ENCODE measurements at places on chromosomes 3 and 15.

- DNase-seq, result no peak
- H3K4me1 ChIP-seq, result peaks cover 25% of the 10 kb centered on the region
- no peak overlapping the region for H3K27ac ChIP-seq
- H3K27me3 ChIP-seq, result peaks cover 5% of the 10 kb centered on the region
Observed at GRCh38 chr3:195568630-195569029, 15.1 kb downstream of the APOD start.

- H3K4me3 ChIP-seq, result no peak overlapping the region
- DNase-seq, result no peak
- H3K4me1 ChIP-seq, result no peaks in the 10 kb centered on the region
- peaks cover 8% of the 10 kb centered on the region for H3K27me3 ChIP-seq
- no peaks in the 10 kb centered on the region for H3K36me3 ChIP-seq
- no peak overlapping the region for H3K27ac ChIP-seq
Observed at GRCh38 chr15:29403772-29404171, 134.2 kb upstream of the NSMCE3 start.

DNA sequence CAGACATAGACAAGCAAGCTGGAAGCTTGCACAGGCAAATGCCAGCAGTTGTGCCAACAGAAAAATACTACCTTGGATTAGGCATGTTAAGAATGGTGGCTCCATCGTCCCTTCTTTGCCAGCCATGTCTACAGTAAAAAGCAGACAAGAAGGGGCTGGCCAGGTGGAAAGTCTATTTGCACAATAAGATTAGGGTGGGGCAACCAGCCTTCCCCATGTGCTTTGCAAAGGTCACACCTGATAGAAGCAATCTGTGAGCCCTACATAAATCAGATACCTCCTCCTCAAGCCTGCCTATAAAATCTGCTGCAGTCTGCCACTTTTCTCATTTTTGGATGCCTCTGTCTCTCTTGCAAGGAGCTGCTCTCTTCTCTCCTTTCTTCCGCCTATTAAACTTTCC lies 555.9 kb downstream of the RSL24D1 start:
- no peak for DNase-seq
- no peak overlapping the region for H3K4me3 ChIP-seq
- H3K4me1 ChIP-seq, result no peaks in the 10 kb centered on the region
- H3K27me3 ChIP-seq, result no peaks in the 10 kb centered on the region

GRCh38 chr3:61824553-61825135 lies 263.3 kb downstream of the PTPRG start:
- no peak for DNase-seq
- H3K4me3 ChIP-seq, result no peak overlapping the region
- no peaks in the 10 kb centered on the region for H3K4me1 ChIP-seq
- H3K36me3 ChIP-seq, result no peaks in the 10 kb centered on the region
- no peak overlapping the region for H3K27ac ChIP-seq

DNA sequence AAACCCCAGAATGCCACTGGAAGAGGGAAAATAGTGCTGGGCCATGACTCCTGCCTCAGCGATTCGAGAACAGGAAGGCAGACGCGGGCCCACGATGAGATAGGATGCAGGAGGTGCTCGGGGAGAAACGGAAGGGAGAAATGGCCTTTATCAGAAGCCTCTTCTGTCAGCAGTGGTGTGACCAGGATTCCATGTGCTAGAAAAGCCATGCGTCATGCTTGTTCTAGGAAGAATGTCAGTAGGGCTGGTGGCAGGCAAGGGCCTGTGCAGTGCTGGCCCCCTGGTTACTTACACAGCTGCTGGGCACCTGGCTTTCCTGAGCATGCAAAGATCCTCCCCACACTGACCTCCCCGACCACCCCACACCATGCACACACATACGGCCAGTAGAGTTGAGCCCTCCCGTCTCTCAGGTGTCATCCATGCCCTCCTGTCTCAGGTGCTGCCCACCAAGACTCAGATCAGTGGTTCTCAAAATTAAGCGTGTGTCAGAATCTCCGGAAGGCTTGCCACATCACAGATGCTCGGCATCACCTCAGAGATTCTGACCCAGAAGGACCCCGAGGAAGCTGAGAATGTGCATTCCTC lies 106.7 kb downstream of the ADAMTS17 start:
- H3K27me3 ChIP-seq, result peaks cover 3% of the 10 kb centered on the region
- no peaks in the 10 kb centered on the region for H3K36me3 ChIP-seq
- H3K4me3 ChIP-seq, result no peak overlapping the region
- no peak for DNase-seq

DNA sequence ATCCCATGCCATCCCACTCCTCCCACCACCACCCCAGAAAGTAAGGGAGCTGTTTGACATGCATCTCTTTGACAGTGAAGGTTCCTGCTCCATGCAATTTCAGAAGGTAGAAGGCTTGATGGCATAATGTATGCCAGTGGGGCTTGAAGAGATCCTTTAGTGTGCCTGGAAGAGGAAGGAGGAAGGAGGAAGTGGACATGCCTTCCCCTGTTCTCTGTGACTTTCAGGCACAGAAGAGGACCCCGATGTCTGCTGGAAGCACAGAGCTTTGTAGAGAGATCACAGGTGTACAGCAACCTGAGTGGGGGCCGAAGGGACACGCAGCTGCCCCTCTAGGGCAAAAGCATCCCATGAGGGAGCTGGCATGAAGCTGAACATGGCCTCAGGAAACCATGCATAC lies 171.6 kb downstream of the CD47 start:
- no peak overlapping the region for H3K27ac ChIP-seq
- no peaks in the 10 kb centered on the region for H3K36me3 ChIP-seq
- H3K27me3 ChIP-seq, result peaks cover 24% of the 10 kb centered on the region
- no peak overlapping the region for H3K4me3 ChIP-seq
- no peaks in the 10 kb centered on the region for H3K4me1 ChIP-seq
- DNase-seq, result no peak

All from activated B cell treated with CpG ODN at 0.5 μM for 24 hours (primary cell).